ENCODE measurements at places on chromosomes 3 and 15.
A peak's percentile ranks its signal among the peaks of the same experiment; 100 is the strongest.

GRCh38 chr3:13115576-13115910 lies 42.3 kb upstream of the IQSEC1 start:
- no peak for DNase-seq

DNA sequence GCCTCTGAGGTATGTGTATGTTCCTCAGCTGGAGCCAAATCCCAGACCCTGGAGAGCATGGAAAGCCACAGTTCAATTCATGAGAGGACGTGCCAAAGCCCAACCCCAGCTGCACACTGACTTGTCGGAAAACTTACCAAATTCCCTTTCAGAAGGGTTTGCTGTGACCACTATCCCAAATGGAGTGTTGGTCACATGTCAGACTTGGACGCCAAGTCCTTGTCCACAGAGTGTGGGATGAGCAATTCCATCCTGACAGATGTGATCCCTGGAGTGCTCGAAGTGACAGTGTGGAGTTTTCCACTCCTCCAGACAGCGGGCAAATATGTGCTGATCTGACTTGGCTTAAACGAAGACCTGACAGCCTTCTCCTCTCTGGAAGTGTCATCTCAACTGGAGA lies 71.2 kb downstream of the RORA start:
- no peak for DNase-seq

- DNase-seq = no peak
Observed at GRCh38 chr15:68589783-68590710, 11.3 kb downstream of the CORO2B start.

DNA sequence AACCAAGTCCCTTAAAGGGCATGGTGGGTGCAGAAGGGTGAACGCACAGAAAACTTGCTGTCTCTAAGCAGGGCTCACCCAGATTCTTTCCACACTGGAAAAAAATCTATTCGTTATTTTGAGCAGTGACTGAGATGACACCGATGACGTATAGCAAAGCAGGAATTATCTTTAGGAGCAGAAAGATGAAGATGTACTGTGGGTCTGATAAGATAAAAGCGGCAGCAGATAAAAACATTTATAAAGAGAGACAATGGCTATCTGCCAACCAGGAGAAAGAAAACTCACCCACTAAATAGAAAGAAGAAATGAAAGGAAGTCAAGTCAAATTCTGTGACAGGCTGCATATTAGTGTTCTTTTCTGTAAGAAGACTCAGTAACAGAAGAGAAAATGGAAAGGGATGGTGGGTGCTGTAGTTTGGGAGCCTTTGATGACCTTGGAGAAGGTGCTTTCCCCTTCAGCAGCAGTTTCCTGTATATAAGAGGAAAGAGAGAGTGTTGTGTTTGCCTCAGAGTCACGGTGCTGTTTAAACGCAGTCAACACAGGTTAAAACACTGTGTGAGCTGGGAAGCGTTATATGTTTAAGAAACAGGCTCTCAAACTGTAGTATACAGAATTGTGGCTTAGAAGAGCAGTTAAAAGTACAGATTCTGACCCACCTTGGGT lies 111.6 kb downstream of the AQP9 start:
- no peak for DNase-seq

GRCh38 chr3:5251196-5251583 lies 63.7 kb downstream of the EDEM1 start:
- no peak for DNase-seq

DNA sequence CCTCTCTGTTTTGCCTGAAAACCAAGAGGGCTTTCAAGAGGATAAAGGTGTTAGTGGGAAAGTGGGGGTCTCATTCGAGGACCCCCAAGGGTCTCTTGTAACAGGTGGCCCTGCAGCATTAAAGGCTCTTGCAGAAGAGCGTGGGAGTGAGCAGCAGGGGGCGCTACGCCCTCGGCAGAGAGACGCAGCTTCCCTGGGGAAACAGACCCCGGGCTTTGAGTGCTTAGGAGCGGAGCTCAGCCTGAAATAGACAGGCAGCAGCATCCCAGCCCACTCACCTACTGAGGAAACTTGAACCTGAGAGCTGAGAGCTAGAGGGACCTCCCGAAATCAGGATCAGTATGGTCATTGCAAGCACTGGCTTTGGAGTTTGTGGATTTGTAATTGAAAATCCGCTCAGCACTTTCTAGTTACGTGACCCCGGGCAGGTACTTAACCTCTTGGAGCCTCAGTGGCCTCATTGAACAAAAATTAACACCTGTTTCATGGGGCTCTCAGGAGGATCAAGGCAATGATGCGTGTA lies 25.7 kb downstream of the RPLP1 start:
- DNase-seq = peak; percentile 44

GRCh38 chr3:126380011-126380768 lies 14.5 kb upstream of the CFAP100 start:
- no peak for DNase-seq

GRCh38 chr3:178419071-178419470 lies 117.2 kb upstream of the KCNMB2 start:
- DNase-seq = no peak

- no peak for DNase-seq
Observed at GRCh38 chr15:84681831-84682230, 23.8 kb upstream of the NMB start.

DNA sequence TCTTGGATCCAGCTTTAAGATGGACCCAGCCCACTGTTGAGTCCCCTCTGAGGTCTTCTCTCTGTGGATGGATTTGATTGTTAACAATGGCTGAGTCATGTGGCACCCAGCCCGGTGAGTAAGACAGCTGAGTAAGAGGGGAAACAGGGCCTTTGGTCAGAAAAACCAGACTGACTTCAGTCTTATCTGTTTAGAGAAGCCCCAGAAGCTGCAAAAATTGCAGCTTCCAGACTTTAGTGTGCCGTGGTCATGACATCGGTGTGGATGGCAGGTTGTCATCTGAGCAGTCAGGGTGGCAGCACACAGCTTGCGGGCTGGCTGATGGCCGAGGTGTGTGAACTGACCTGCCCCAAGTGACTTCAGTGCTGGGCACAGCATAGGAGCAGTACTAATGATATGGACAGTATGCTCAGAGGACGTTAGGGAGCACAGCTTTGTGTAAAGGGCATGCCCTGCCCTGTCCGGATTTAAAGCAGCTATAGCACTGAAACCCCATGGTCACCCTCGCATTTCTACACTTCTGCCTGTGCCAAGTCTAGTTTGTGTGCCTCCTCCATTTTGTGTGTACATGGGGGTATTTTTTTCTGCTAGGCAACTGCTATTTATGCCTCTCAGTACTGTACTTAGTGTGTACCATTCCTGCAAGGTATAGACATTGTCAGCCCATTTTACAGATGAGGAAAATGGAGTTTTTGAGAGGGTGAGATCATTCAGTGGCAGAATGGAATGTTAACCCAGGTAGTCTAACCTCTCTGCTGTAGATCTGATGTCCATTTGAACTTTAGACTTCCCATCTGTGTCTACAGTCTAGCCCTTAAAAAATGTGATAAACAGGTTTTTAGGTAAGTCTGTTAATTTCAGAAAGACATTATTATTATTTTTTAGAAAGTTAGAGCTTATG lies 44.4 kb downstream of the FLNB start:
- peak; percentile 70 for DNase-seq

- DNase-seq = no peak
Observed at GRCh38 chr3:114572364-114573062, 278.7 kb downstream of the TIGIT start.

GRCh38 chr3:5739949-5740348 lies 552.4 kb downstream of the EDEM1 start:
- no peak for DNase-seq

DNA sequence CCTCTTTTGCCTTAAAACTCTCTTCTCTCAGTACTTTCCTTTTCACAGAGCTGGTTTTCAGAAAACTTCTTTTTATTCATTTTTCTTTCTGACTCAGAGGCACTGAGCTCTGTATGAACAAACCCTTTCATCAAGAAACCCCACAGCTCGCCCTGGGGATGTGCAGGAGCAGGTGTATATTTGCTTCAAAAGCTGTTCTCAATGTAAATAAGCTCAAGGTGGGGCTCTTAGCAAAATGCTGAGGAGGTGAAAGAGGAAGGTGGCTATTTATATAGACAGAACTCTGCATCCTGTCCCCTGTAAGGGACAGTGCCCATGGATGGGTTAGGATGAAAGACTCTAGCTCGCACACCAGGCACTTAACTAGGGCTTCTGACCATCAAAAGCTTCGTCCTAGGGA lies 302.0 kb downstream of the WDR72 start:
- no peak for DNase-seq

GRCh38 chr3:13770170-13771169 lies 109.4 kb downstream of the WNT7A start:
- no peak for DNase-seq

- no peak for DNase-seq
Observed at GRCh38 chr3:9254764-9255163, 5.3 kb upstream of the SRGAP3 start.

GRCh38 chr15:70077188-70078147 lies 20.2 kb downstream of the TLE3 start:
- DNase-seq = no peak

GRCh38 chr3:4067893-4068292 lies 235.3 kb upstream of the SETMAR start:
- DNase-seq = no peak

GRCh38 chr15:89556413-89557262 lies 18.6 kb upstream of the TICRR start:
- peak; percentile 55 for DNase-seq

DNA sequence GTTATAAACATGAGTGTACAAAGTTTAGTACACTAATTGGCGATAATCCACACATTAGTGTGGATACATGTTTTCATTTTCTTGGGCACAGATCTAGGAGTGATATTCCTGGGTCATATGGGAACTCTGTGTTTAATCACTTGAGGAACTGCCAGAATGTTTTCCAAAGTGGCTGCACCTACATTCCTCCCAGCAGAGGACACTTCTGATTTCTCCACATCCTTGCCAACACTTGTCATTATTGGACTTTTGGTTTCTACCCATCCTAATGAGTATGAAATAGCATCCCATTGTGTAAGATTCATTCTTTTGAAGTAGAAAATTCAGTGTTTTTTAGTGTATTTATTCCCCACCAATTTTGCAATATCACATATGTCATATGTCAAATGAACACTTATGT lies 53.6 kb downstream of the CFAP92 start:
- no peak for DNase-seq

GRCh38 chr3:135860761-135861160 lies 104.8 kb upstream of the PPP2R3A start:
- no peak for DNase-seq

GRCh38 chr3:16190704-16191103 lies 16.2 kb downstream of the GALNT15 start:
- DNase-seq = no peak

GRCh38 chr3:128068156-128068620 lies 16.0 kb downstream of the SEC61A1 start:
- DNase-seq = peak; percentile 51

- DNase-seq = no peak
Observed at GRCh38 chr15:56411122-56411749, 46.0 kb downstream of the TEX9 start.

DNA sequence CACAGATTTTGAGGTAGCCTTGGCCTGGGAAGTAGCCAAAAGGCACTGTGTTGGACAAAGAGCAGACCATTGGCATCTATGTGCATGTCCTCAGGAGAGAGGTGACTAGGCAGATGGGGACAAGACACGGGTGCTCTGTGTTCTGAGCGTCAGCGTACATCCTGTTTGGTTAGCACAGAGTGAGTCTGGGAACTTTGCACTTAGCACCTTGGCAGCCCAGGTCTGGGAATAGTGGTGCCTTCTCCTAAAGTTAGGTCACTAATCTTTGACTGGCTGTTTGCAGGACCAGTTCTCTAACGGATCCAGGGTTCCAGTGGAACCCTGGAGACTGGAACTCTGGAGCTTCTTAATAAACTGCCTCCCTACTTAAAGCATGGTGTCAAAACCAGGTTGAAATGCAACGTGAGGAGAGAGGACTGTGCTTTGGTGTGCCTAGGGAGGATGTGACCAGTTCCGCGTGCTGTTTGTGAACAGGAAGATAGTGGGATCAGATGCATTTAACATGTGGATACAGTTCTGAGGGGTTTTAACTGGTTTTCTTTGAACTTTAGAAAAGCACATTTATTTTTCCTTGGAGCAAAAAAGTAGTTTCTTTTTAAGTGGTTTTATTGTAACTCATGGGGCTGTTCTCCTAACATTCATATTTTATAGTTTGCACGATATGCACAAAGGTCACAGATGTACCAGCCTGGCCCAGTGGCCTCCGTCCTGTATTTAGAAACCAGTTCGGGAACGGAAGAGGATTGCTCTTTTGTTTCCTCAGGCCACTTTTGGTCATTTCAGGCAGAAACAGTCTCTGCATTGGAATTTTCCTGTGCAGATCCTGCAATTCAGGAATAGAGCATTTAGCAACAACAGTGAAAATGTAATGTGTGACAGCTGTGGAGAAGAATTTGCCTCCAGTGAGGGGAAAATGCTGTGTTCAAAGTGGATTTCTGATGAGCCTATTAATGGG lies 48.8 kb downstream of the ABHD2 start:
- DNase-seq = peak; percentile 49

GRCh38 chr3:53181024-53181371 lies 20.0 kb downstream of the PRKCD start:
- no peak for DNase-seq

GRCh38 chr3:31188112-31188511 lies 293.7 kb upstream of the GADL1 start:
- no peak for DNase-seq

DNA sequence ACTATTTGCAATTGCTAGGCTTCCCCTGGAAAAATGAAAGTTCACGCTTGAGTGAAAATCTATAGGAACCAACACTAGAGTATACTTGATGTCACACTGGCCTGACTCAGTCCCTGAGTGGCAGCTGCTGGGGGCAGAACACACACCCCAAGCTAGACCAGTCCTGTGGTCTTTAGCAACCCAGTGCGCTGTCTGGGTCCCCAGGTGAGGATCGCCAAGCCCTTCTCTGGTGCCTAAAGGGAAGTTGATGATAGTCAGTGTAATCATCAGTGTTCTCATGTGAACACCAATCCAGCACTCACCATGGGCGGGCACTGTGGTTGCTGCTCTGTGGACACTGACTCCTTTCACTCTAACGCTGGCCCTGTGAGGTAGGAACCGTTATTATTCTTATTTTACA lies 11.2 kb downstream of the ALDH1A3 start:
- DNase-seq = no peak

DNA sequence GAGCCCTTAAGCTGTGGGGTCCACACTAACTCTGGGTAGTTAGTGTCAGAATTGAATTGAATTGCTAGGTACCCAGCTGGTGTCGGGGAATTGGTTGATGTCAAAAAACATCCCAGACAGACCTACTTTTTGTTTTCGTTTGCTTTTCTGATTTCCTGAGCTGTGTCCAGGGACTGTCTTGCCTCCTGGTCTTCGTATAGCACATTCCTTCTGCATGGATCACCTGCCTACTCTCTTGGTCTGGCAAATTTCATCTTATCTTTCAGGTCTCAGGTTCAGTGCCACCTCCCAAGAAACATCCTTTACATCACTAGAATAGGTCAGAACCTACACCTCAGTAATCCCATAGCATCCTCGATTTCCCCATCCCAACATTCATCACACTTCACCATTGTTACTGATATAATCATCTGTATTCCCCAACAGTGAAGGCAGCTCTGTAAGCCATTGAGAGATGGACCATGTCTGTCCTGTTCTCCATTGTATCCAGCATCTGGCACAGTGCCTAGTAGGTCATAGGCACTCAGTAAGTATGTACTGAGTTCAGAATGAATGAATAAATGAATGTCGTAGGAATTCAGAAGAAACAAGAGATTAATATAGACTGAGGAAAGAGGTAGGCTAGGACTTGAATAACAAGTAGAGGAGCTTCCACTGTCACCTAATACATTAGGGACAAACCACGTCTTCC lies 81.2 kb downstream of the ANP32A start:
- DNase-seq = no peak

Measured in hepatic stellate cell (primary cell).